ENCODE measurements at places on chromosomes 7 and 10.

- no peak for DNase-seq
These were observed 10.9 kb upstream of the VWA2 start for GRCh38 chr10:114228156-114228555.

GRCh38 chr7:112649560-112649959 is 140.6 kb downstream of the TMEM168 start:
- DNase-seq, result no peak

- no peak for DNase-seq
These were observed 180.5 kb upstream of the PRSS58 start for GRCh38 chr7:142438235-142438922.

GRCh38 chr10:92567952-92568600 is 5.8 kb downstream of the IDE start:
- DNase-seq, result no peak

DNA sequence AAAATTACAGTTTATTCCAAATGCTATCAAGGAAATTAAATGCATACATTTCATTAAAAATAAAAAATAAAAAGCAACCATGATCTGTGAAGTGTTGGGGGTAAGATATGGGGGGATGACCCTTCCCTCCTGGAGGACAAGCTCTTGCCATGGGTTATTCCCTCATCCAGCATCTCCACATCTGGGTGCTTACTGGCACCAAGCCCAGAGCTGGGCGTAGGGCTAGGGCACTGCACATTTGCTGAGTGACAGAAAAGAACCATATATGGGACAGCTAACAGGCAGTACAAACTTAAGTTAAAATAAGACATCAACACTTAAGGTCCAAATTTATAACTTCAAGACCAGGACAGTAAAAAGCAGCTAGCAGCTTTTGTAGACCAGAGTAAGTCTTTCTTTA is 10.2 kb downstream of the CCDC6 start:
- DNase-seq, result no peak
